T-cell (primary cell): ENCODE measurements at places on chromosomes 16 and 17. TPM values are rescaled to one million over a fixed set of nuclear protein-coding genes. Genes with fewer than 3 reads are reported as not detected.

Gene CDH8
- total RNA-seq = 1.0 TPM

GRCh38 chr17:45127548-45128300, 4.6 kb downstream of the PLCD3 start:
- no peak for DNase-seq
- no peak overlapping the region for H3K4me3 ChIP-seq
- H3K27me3 ChIP-seq = peaks cover 16% of the 10 kb centered on the region
- no peak overlapping the region for H3K27ac ChIP-seq

Gene TBC1D10B
- total RNA-seq = 52.5 TPM

Gene KRT9
- total RNA-seq = not detected

Gene SLFN5
- 182 TPM for total RNA-seq

Gene TMEM238L
- not detected for total RNA-seq

DNA sequence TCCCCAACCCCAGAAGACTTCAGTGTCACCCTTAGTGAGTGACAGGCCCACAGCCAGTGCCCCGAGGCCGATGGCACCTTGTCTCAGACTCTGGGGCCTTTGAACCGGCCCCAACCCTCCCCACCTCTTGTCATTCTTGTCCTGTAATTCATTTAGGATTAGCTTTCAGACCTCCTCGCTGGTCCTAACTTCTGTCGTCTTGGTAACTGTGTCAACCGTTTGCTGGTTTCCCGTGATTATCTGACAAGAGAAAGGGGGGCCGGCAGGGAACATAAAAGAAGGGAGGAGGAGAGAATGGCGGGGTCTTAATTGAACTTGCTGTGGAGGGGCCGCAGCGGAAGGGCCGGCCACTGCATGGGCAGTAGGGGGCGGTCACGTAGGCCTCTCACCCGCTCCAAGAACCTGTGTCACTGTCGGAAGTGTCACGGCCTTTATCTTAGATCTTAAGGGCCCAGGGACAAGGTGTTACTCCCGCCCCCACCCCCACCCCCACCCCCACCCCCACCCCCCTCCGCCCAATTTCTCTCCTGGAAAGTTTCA, 46.5 kb upstream of the GSE1 start:
- no peak for DNase-seq
- no peak overlapping the region for H3K27ac ChIP-seq
- H3K4me1 ChIP-seq = peaks cover 11% of the 10 kb centered on the region
